ENCODE measurements at places on chromosomes 5 and 9.
A peak's percentile ranks its signal among the peaks of the same experiment; 100 is the strongest.

- DNase-seq, result no peak
Measured at GRCh38 chr5:135119481-135119880, 85.5 kb upstream of the PITX1 start.

DNA sequence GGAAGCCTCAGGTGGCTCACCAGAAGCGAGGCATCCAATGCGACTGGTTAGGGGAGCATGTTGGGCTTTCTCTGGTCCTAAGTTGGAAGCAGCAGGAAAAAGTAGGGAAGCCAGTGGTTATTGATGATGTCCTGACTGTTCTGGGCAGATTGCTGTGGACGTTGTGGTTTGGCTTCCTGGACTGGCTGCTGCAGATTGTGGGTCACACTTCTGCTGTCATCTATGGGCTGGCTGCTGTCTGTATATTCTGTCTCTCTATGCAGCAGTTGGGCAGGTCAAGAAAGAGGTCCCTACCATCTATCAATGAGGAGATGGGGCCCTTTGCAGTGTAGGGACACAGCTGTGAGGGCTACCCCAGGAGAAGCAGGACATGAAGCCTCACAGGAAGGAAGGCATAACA, 13.5 kb upstream of the MARCHF6 start:
- DNase-seq, result no peak

GRCh38 chr9:136373300-136374182, at the start of gene CARD9:
Gene CARD9, minus strand, starts transcription at chr9:136373669. Its CDS starts 1,591 bp downstream, at chr9:136372078.
- DNase-seq, result peak; percentile 88

GRCh38 chr5:154776167-154776566, 21.0 kb downstream of the LARP1 start:
- no peak for DNase-seq

DNA sequence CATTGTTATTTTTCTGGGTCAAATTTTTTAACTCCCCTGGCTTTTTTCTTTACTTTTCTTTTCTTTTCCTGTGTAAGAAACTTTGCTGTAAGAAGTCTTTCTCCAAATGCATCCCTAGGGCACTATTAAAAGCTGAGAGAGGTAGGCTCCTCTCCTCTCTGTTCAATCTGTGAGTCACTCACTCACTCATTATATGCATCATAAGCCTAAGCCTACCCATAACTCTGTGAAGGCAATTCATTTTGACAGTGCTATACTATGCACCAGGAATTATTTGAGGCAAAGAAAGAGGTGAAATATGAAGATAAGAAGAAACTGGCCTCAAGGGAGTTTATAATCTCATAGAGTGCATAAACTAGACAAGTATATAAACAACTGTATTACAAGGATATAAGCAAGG, 67.9 kb upstream of the PRR16 start:
- DNase-seq, result no peak

DNA sequence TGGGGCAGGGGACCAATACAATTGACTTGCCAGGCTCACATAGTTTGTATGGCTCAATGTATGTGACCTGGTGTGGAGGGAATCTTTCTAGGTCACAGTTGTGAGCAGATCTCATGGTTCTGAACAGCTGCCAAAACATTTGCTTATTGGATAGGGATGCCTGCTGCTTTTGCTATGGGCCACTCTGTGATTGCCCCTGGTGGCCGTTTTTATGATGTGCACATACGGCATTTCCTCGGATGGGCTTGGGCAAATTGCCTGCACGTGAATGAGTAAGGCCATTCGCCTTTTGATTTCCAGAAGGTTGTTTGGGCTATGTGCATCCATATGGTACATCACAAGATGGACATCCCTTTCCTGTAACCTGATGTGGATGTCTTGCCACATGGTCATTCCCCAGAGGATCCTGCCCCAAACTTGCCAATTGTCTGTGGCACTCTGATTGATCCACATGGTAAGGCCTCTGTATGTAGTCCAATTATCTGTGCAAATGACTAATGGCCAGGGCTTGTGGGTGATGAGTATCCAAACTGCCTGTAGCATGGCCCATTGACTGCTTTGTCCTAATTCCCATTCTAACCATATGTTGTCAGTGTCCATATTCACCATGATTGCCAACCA, 10.7 kb upstream of the SLC22A4 start:
- peak; percentile 41 for DNase-seq

- peak; percentile 34 for DNase-seq
Measured at GRCh38 chr5:87020099-87020934, 247.4 kb upstream of the RASA1 start.

DNA sequence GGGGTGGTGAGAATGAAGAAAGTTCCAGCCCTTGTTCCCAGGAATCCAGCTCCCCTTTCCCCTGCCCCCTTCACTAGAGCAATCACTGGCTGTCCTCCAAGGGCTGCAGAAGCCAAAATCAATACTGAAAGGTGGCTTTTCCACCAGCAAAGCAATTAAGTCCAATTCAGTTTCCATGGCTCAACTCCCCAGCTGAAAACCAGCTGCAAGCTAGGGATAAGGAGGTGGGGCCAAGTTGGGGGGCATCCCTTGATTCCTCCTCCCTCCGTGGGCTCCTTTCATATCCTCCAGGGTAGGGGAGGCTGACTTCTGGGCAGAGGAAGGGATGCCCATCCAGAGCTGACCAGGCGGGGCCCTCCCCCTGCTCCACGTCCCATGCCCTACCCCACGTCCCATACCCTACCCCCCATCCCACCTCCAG, 22.7 kb downstream of the CAMK2A start:
- DNase-seq, result no peak
